ENCODE measurements at places on chromosomes 12 and 14.

DNA sequence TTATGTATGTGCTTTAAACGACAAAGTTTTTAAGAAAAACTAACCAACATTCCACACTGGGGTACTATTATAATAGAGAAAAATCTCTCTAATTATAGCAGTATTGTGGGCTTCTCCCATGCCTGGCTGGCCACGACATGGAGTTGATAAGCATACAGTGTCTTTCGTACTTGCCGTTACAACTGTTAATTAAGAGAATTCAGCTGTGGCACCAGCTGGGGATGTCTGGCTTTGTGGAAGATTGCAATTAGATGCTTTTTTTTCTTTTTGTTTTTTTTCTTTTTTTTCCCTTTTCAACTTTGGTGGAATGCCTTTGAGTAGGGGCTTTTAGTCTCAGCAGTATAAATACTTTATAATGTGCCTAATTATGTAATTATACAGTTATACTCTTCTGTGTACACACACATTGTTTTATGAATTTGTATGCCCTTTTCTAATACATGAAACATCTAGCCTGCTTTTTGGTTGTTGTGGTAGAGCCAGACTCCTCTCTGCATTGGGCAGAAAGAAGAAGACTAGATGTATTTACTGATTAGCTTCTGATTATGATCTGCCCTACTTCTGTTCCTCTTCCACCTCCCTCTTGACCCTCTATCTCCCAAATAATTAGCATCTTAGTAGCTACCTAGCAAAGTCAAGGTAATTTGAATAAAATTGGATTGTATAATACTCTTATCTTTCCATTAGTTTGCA, 76.4 kb downstream of the SUSD6 start:
- DNase-seq = no peak

DNA sequence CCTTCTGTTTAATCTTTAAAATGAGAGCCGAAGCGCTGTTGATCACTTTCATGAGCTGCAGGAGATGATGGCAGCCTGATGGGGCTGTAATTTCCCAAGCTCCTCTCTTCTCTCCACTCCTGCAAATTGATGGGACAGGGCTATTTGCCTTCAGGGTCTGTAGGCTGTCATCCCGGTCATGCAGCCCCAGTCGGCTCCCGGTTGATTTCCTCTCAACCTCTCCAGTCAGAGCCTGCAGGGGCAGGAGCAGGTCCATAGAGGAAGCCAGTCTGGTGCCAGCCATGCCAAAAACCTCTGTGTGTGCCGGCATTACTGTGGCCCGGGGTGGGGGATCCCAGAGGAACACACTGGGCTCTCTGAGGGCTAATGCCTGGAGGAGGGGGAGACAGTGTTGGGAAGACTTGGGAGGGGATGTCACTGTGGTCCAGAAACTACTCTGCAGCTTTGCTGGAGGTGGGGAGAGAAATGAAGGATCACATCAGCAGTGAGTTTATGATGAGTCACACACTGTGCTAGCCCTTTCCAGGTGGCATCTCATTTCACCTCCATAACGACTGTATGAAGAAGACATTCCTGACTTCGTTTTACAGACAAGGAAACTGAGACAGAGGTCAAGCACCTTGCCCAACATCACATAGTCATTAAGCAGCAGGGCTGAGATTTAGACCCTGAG, 46.5 kb upstream of the PRIMA1 start:
- no peak for DNase-seq

GRCh38 chr14:68376067-68376779, 416.6 kb downstream of the ZFP36L1 start:
- no peak for DNase-seq

- no peak for DNase-seq
Observed at GRCh38 chr12:20376984-20377383, 8.6 kb downstream of the PDE3A start.

- DNase-seq = no peak
Observed at GRCh38 chr14:22379727-22380126, 209.3 kb downstream of the DAD1 start.

DNA sequence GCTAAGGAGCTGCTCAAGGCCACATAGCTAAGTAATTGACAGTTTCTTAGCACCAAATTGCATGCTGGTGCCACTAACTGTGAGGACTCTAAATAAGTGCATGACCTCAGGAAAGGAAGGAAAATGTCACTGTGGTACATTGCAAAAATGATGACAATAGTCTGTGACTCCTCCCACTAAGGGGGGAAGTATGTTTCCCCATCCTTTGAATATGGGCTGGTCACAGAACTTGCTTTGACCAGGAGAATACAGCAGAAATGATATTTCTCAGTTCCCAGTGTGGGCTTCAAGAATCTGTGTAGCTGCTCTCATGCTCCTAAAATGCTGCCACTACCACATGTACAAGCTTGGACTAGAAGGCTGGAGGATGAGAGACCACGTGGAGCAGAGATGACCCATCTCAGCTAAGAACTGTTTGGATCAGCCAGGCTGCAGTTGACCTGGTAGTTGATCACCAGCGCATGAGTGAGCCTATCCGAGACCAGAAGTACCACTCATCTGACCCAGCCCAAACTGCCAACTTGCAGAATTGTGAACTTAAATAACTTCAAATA, 42.2 kb upstream of the NOS1 start:
- DNase-seq = no peak

DNA sequence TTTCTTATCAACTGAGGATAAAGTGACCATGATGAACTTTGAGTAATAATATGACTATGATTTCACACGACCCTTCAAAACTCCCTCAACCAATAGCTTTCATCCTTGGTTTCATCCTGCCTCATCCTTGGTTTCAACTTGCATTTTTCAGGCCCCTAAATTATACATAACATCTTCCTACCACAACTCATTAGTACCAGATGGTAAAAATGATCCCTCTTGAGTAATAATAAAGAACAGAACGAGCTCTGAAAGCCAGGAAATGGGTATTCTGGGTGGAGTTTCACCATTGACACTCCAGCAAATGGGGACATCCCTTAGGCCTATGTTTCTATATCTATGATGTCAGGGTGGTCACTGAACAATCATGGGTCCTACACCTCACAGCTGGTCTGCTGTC, 72.1 kb upstream of the LMNTD1 start:
- no peak for DNase-seq

- DNase-seq = no peak
Observed at GRCh38 chr14:21039585-21040369, 2.4 kb upstream of the RNASE7 start.

GRCh38 chr14:71163050-71163841, 256.0 kb downstream of the PCNX1 start:
- DNase-seq = no peak

- DNase-seq = no peak
Observed at GRCh38 chr14:32779840-32780239, 158.8 kb upstream of the NPAS3 start.

DNA sequence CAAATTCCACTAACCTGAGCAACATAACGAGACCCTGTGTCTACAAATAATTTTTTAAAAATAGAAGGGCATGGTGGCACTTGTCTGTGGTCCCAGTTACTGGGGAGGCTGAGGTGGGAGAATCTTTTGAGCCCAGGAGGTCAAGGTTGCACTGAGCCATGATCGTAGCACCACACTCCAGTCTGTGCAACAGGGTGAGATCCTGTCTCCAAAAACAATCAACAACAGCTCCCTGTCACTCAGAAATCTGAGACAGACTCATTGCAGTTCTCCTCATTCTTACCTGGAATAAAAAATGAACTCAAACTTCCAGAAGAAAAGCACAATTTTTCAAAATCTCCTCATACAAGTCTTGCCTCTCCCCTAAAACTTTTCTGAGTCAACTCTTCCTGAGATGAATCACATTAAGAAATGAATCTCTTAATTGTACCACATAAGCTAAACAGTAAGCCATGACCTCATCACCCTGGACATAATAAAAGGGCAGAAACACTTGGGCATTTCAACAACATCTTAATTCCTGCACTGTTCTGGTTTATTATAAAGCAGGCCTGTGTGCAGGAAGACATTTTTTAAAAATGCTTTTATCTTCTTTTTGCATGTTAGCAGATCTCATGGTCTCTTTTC, 214.3 kb upstream of the CDKN3 start:
- no peak for DNase-seq
